ENCODE measurements at places on chromosomes 11 and 22.

DNA sequence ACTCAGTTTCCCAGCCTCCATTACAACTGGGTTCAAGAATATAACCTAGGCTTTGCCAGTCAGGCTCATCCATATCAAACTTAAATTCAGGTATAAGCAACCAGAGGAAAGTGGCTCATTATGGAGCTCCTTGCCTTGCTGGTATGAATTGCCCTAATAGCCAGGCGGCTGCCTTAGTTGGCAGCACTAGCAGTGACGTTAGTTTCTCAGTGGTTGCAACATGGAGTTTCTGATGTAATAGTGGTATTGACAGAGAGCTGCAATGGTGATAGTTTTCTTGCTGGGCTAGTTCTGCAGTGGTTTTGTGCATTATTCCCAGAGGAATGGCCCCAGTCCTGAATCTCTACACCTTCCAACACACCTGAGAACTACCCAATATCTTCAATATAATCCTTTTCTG is 3.8 kb upstream of the TMEM123 start:
- DNase-seq = no peak

DNA sequence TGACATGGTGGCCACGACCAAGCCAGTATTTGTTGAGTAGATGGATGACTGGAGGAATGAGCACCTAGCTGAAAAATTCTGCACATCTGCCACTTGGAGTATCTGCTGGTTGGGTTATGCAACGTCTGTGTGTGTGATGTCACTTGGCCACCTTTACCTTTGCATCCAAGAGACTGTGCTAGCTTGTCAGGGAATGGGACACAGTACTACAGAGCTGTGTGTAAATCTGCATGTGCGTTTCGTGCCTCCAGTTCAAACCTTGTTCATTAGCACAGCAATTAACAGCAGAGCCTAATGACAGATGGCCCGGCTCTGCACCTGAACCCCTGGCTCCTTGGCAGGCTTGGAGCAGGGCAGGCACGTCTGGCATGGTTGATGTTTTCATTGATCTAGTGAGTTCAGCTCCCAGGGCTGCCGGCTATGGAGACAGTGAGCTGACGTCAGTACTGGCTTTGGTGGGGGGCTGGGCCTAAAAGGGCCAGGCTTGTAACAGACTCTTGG is 188.4 kb upstream of the NAV2 start:
- DNase-seq = peak; percentile 69

- no peak for DNase-seq
Observed at GRCh38 chr11:105767931-105768330, 158.1 kb downstream of the GRIA4 start.

- no peak for DNase-seq
Observed at GRCh38 chr22:25651332-25652085, 87.0 kb downstream of the GRK3 start.

- DNase-seq = no peak
Observed at GRCh38 chr11:46755962-46756361, 36.9 kb downstream of the F2 start.

GRCh38 chr11:58576887-58577471 is 1.3 kb upstream of the LPXN start:
- DNase-seq = no peak

- DNase-seq = no peak
Observed at GRCh38 chr11:84022695-84023094, 736.5 kb upstream of the CCDC90B start.

DNA sequence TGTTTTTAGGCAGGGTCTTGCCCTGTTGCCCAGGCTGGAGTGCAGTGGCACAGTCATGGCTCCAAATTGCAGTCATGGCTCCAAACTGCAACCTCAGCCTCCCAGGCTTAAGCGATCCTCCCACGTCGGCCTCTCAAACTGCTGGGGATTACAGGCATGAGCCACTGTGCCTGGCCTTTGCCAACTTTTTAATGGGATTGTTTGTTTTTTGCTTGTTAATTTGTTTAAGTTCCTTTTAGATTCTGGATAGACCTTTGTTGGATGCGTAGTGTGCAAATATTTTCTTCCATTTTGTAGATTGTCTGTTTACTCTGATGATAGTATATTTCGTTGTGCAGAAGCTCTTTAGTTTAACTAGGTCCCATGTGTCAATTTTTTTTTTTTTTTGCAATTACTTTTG is 10.0 kb upstream of the SCGB1D1 start:
- no peak for DNase-seq

DNA sequence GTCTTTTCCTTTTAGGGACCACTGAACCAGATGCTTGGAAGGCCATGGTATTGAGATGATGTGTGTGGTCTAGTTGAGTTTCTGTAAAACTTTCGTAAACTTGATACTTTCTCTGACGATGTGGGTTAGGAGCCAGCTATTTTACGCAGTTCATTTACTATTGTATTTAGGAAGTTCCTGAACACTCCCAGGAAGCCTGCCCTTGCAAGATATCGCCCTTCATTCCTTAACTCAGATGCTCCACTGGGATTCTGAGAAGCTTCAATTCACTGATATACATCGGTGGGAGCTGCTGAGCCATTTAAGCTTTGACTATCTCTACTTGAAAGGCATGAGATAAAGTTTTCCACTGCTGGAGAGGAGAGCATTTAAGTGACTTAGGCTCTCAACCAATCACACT is 121.3 kb downstream of the CSNK2A3 start:
- no peak for DNase-seq

GRCh38 chr11:119343726-119344125 is 2.8 kb downstream of the MFRP start:
- DNase-seq = peak; percentile 34

- no peak for DNase-seq
Observed at GRCh38 chr22:43890901-43891331, 897 bp downstream of the PNPLA5 start.

DNA sequence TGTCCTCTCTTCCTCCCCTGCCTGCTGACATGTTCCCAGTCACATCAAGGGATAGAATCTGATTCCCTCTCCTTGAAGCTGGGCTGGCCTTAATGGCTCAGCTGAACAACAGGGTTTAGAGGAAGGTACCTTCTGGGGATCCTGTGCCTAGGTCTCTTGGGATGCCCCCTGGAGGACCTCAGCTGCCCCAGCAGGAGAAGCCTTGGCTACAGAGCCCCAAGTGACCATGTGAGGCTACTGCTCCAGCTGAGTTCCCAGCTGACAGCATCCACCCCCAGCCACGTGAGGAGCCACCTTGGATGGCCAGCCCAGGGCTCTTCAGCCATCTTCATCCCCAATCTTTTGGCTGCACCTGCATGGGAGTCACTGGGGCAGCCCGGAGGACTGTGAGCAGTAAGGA is 1499.3 kb downstream of the TBC1D22A start:
- DNase-seq = peak; percentile 46

GRCh38 chr11:132959693-132960092 is 572.6 kb downstream of the OPCML start:
- DNase-seq = no peak

- DNase-seq = peak; percentile 70
Observed at GRCh38 chr11:74462009-74462408, 5.3 kb downstream of the KCNE3 start.

All from islet precursor cell (in vitro differentiated cells).